Activated CD4-positive, alpha-beta T cell treated with anti-CD3 and anti-CD28 coated beads, Interleukin-2, amount 50 U/mL, for 16 hours (primary cell): ENCODE measurements at places on chromosomes 11 and 22.

DNA sequence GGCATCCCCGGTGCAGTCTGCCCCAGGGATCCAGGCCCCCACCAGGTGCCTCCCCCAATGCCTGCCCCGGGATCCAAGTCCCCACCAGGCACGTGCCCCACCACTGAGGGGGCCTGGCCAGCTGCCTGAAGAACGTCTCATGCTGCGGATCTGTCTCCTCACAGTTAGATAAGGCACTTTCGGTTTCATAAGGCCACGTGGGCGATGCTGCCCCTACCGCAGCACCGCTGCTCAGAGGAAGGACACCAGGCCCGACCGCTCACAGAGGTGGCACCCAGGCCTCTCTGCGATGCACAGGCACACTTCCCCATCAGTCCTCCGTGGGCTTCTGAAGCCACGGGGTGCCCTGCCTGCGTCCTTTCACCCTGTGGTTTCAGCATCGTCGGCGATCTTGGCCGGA, 68.1 kb upstream of the BID start:
- peak; percentile 40 for DNase-seq

GRCh38 chr22:36362932-36363331, 24.8 kb downstream of the MYH9 start:
- no peak for DNase-seq

GRCh38 chr11:66719111-66719872, 9.7 kb downstream of the SPTBN2 start:
- no peak for DNase-seq

DNA sequence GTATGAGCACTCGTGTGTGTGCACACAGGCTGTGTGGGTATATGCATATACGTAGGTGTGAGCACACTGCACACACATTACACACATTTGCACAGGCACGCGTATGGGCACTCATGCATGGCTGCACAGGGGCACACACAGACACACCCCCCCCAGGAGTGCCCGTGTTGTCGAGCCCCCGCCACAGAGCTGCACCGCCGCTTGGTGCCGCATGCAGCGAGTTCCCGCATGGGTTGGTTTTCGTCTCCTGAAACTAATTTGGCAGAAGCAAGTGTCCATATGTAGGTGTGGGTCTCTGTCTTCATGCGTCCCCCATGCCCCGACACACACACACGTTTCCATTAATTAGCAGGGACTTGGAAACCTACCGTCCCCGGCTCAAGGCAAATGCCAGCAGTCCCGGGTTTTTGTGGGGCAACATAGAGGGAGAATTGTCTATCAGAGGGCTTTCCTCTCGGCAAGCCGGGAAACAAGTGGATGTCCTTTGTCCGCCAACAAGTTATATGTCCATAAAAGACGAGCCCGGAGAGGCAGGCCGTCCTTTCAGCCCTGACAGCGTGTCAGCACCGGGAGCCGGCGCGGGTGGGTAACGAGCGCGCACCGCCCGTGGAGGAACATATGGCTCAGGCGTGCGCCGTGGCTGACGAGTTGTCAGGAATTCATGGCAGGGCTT, 1291.7 kb downstream of the BRD1 start:
- DNase-seq = no peak

DNA sequence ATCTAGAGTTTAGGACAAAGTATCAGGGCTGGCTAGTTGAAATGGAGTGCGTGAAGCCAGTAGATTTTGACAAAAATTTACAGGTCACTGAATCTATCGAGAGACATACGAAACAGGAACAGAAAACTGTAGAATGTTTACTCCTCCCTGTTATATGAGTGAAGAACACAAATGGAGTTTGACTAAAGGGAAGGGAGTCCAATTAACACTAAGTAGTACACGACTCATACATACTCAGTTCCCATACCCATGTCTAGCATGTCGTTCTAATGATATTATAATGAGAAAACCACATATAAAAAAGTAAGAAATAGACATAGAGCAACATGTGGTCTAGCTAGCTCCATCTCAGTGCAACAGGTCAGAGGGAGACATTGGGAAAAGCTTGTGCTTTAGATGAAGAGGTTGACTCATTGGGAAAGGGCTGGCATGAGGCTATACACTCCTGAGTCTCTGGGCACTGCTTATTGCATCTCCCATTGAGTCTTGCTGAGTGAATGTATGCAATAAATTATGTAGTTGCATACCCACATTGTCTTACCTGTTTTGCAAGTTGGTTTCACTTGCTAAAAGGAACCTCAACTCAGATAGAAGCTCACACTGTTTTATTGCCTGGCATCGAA, 43.5 kb downstream of the CD44 start:
- DNase-seq = no peak

DNA sequence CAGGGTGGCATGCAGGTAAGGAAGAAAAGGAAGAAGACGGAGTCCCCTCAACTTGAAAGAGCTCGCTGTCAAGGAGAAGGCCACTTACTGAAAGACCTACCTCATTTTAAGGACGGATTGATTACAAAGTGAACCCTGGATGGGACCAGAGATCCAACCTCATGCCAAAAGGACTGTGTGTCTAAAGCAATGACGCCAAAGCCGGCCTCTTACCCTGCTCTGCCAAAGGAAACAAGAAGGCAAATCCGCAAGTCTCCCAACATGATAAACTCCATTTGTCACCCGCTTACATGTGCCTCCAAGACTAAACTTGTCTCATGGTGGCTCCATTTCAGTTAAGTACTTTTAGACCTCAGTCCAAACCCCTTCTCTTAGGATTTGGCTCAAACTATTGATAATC, 148.7 kb upstream of the MTMR2 start:
- DNase-seq = no peak

DNA sequence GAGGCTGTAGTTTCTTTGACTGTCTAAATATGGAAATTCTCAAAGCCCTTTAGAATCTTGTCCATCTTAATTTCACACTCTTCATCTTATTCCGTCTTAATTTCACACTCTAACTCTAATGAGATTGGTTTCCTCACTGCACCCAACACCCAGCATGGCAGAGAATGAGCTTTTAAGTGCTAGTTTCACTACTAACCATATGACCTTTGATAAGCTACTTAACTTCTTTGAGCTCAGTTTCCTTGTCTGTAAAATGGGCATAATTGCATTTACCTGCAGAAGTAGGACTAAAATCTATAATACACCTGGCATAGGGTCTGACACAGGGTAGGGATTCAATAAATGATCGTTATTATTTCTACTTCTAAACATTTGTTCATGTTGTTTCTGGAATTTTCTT, 30.4 kb downstream of the TBCEL start:
- no peak for DNase-seq

- DNase-seq = no peak
Observed at GRCh38 chr22:36985211-36985889, 33.9 kb downstream of the TST start.

GRCh38 chr11:129815596-129816461, at the start of gene TMEM45B:
Gene TMEM45B, plus strand, starts transcription at chr11:129815848. Its CDS starts 36,635 bp downstream, at chr11:129852483.
- no peak for DNase-seq

DNA sequence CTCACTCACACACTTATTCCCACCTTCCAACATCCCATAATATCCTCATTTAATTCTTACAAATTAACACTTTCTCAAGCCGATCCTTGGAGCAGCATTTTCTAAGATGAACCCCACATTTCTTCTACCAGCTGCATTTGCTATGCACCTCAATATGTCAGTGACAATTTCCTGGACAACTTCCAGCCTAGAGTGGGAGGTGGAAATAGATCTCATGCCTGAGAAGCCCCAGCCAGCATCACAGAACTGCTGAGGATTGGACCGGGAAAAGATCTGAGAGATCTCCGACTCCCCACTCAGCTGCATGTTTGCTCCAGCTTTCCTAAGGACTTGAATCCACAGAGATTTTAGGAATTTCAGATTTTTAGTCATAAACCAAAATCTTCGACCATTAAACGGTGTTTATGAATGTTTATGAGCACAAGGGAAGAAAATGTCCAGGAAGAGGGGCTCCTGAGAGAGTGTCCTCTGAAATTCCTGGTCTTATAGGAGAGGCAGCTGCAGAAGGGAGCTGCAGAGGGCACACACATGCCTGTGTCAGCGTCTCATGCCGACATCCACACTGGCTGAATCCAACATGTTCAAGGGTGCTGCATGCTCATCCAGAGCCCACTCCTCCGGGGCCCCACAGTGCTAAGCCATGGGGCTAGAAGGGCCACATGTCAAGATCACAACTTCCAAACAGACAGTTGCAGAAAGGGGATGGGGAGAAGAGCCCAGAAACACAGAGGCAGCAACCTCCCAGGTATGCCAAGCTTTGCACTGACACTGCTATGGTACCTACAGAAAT, 68.6 kb downstream of the MICAL3 start:
- DNase-seq = no peak

GRCh38 chr11:57131080-57131790, 50.5 kb upstream of the LRRC55 start:
- no peak for DNase-seq

DNA sequence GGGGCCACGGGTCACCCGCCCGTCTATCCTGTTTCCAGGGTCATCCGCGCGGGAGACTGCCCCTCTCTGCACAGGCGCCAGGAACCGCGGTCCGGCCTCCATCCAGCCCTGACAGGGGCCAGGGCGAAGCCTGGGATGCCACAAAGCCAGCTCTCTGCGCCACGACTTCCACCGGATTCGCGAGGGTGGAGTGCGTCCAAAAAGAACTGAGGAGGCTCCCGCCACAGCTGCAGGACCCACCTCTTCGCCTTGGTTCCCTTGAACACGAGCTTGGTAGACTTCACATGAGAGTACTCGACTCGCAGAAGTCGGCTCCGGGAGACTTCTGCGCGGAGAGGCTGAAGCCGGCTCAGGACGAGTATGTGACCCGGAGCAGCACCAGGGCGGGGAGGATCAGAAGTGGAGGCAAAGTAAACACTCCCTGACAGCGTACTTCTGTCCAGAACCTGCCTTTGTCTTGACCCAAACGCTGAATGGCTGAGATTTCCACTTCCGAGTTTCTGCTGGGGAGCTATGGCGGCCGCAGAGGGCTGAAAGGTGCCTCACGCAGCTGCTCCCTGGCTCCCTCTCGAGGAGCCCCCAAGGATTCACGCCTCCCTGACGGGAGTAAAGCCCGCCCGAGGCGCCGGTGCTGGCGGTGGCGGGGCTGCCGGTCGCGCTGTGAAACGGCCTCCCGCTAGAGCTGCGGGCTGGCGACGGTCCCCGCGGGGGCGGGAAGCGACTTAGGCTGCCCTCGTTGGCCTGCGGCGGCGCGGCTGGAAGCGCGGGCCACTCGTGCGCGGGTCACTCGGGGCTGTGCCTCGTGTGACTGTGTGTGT, 4566.7 kb upstream of the OR11H1 start:
- DNase-seq = no peak

DNA sequence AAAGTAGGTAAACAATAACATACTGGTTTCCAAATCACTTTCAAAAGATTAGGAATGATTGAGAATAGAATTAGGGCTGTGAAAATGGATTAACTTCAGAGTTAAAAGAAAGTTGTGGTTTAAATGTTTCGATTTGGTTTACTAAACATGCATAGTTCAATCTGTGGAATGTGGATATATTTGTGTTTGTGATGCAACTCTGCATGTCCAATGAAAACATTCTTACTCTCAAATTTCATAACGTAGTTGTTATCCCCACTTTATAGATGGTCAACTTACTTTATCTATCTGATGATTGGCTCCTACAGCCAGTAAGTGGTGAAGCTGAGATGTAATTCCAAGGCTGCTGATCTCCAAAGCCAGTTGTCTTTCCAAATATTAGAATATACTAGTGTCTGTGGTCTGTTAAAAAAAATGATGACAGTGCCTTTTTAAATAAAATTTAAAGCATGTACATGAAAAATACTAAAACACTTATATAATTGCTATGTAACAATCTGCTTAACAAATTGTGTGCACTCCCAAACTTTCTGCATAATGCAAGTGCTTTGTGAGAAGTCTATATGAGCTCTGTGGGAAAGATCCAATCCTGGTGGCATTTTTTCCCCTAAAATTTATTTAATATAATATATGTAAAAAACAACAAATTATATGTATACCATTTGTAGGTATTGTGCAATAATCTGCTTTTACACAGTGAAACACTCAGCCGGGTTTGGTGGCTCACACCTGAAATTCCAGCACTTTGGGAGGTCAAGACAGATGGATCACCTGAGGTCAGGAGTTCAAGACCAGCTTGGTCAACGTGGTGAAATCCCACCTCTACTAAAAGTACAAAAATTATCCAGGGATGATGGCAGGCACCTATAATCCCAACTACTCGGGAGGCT, 9.7 kb upstream of the SIK3 start:
- DNase-seq = no peak

DNA sequence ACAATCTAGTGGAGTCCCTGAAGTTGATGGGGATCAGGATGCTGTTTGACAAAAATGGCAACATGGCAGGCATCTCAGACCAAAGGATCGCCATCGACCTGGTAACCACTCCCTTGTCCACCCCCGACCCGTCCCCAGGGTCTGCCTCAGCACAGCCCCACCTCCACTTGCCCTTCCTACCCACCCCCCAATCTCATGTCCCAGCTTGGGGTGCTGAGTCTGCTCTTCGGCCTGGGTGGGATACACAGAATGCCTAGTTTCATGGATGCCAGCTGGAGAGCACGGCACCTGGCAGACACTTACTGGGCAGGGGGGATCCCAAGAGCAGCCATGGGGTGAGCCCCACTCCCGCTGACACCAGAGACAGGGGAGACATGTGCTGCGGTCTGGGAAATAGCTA, 12.1 kb downstream of the SERPIND1 start:
- no peak for DNase-seq

DNA sequence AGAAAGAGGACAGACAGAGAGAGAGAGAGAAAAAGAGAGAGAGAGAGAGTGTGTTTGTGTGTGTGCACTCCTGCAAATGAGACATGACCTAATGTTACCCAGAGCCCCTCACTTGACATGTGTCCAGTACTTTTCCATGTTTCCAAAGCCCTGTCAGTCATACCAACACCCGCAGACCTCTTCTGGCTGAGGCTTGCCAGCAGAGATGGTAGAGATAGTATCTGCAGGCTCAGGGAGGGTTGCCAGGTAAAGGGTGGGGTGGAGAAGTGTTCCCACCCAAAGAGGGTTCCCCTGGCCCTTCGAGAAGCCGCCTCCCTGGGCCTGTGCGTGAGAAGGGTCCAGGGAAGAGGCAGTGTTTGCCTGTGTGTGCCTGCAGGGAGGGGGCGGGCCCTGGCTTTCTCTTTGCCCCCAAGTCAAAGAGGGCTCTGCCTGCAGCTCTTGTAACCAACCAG, 40.7 kb downstream of the POU2F3 start:
- no peak for DNase-seq

- no peak for DNase-seq
Observed at GRCh38 chr11:18772211-18772610, 19.4 kb downstream of the PTPN5 start.

DNA sequence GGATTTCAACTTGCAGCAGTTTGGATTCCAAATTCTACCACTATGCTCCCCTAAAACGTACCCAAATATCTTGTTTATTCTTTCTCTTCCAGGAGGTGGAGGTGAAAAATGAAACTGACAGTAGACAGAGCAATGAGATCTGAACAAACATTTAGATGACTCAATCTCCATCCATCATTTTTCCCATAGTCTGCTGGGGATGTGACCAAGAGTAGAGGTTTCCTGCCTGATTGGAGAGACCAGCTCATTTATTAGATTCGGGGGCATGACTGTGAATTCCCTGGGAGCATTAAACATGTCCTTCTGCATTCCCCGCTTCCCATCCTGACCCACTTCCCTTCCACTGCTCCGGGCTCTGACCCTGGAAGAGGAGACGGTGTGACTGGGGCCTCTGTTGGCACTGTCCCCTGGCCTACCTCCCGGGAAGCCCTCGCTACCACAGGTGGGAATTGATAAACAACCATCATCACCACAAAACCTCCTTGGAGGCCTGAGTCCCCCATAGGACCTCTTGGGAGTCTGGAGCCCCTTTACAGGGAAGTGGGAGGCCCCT, 20.3 kb downstream of the DKK3 start:
- DNase-seq = no peak
